Fibroblast of skin of back (primary cell): ENCODE measurements at places on chromosomes 6 and 20.

DNA sequence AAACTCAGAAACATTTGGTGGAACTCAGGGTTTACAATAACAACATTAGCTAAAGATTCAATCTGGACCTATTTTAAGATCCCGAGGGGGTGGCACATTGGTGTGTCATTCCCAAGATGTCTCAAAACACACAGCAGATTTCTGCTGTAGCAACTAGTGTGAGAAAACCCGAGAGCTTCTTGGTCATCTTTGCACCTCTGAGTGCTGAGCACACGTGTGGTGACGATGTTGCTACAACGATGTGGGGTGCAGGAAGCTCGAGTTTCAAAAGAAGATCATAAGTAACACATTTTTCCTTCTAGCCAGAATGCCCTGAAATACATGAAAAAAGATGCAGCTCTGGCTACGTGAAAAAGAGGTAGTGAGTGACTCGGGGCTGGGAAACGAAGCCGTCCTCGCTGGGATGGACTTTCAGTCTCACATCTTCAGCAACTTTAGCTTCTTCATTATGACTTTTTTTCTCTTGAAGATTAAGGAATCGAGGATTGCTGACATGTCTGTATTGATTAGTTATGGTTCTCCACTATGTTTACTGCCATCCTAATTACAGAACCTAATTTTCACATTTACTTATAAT is 1.5 kb downstream of the RAMACL start:
- peak; percentile 79 for DNase-seq

DNA sequence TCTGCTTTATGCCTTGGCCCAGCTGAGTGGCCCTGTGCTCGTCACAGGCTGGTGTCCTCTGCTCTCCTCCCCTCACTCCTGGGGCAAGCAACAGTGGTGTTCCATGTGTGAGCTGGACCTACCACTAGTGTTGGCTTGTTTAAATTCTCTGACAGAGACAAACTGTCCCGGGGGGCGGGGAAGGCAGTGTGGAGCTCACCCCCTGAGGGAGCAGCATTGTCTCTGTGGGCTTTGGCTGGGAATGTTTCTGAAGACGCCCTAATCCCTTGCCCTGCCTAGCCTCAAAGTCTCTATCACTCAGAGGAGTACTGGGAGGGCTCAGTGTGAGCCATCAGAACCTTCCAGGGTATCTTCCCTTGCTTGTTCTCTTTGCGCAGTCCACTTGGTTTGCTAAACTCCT is 5.2 kb upstream of the VEGFA start:
- no peak for DNase-seq

- peak; percentile 54 for DNase-seq
Observed at GRCh38 chr6:30508890-30509736, 19.8 kb downstream of the HLA-E start.

- peak; percentile 60 for DNase-seq
Observed at GRCh38 chr20:59933296-59933848, at the start of gene SYCP2. Gene SYCP2, minus strand, starts transcription at chr20:59933637. Its CDS starts 11,224 bp downstream, at chr20:59922413.
